ENCODE measurements at places on chromosomes 13 and 19.

DNA sequence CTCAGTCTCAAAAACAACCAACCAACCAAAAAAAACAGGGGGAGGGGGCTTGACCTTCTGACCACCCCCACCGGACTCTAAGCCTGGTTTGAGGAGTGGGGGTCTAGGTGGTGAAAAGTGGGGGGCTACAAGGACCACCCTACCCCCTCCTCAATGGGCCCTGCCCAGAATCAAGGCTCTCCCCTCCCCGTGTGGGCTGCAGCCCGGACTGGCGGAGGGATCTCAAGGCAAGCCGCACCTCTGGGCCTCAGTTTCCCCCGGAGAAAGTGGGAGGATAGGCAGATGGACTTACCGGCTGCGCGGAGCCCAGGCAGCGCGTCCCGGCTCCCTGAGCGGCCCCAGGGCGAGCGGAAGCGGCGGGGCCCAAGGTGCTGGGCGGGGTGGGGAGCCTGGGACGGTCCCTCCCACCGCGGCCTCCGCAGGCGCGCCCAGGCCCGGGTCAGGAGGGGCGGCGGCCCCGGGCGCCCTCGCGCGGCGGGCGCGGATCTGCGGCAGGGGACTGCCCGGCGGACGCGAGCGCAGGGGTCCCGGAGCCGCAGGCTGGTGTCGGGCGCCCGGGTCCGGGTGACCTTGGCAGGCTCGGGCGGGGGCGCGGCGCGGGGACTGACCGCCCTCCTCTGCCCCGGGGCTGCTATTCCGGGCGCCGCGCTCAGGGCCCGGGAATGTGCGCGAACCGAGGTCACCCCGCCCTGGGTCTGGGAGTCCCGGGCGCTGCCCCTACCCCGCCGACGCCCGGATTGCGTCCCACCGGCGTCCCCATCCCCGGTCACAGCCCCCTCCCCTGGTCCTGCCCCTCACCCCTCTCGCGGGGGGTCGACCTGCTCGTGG, at the start of gene ADAMTSL5:
TSS of gene ADAMTSL5 (minus strand) at position 349 of the 828 bp plus-strand sequence. CDS start 2,076 bp downstream, outside the sequence.
- DNase-seq: peak; percentile 50

DNA sequence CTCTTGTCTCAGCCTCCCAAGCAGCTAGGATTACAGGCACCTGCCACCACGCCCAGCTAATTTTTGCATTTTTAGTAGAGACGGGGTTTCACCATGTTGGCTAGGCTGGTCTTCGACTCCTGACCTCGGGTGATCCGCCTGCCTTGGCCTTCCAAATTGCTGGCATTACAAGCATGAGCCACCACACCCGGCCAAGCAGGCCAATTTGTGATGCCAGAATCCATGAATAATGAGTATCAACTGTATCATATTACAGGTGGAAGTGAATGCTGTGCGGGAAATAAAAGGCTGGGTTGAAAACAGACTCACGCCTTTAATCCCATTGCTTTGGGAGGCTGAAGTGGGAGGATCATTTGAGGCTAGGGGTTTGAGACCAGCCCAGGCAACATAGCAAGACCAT, 3.6 kb upstream of the NFILZ start:
- no peak for DNase-seq

- DNase-seq: no peak
These were observed 292.7 kb downstream of the MYO16 start for GRCh38 chr13:108922108-108922507.

GRCh38 chr19:39410017-39410830, 2.2 kb upstream of the PLEKHG2 start:
- peak; percentile 56 for DNase-seq

GRCh38 chr13:29428310-29429181, 166.9 kb downstream of the SLC7A1 start:
- DNase-seq: no peak

- DNase-seq: no peak
These were observed 932 bp upstream of the TRAPPC2B start for GRCh38 chr19:57362419-57362818.

- DNase-seq: no peak
These were observed at the start of gene ICAM4 for GRCh38 chr19:10286803-10287737. Gene ICAM4 (plus strand): TSS chr19:10286955. CDS start chr19:10287013, 58 bp downstream.

- no peak for DNase-seq
These were observed 27.0 kb upstream of the METTL21C start for GRCh38 chr13:102721800-102722231.

DNA sequence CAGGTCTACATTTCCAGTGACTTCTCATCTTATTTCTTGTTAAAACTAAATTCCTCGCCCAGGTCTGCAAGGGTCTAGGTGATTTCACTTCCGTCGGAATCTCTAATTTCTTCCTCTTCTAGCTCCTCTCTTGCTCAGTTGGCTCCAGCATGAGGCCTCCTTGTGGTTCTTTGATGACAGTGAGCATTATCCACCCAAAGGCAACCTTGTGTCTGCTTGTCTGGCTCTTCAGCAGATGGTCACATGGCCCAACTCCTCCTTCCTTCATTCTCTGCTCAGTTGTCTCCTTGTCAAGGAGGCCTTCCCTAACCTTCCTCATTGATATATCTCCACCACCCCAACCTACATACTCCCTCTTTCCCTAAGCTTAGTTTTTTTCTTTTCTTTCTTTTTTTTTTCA, 1391.4 kb downstream of the EFNB2 start:
- no peak for DNase-seq

DNA sequence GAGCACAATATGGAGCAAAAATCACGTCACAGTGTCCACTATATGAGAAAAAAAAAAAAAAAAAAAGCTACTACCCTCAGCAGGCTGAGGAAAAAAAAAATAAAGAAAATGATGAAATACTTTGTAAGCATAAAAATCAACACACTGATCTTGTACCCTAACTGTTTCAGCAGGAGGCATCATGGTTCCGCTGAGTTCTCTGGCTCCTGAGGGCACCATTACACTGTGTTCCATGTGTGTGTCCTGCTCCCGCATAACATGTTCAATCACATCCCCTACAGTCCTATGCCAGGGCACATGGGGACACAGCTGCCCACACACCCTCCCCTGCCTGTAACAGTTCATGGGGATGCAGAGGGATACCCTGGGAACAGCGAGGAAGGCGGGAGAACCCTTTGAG, 33.5 kb downstream of the DOCK9 start:
- no peak for DNase-seq

- peak; percentile 69 for DNase-seq
These were observed 15.2 kb downstream of the STXBP2 start for GRCh38 chr19:7652061-7652641.

GRCh38 chr13:106354961-106355360, 180.5 kb downstream of the EFNB2 start:
- DNase-seq: no peak

DNA sequence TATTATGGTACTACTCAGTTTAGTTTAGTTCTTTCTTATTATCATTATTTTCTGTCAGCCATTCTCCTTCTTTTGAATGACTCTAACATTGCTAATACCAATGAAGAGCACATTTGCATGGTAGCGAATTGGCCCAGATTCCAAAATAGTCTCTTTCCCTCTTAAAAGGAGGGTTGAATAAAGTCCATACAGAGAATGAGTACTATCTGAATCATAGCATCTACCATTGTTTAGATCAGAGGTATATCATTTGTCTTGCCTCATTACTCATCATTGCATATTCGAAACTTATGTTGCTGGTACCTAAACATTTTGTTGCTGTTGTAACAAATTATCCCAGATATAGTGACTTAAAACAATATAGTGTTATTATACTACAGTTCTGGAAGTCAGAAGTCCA, 1235.3 kb upstream of the ATXN8OS start:
- DNase-seq: no peak

GRCh38 chr19:45467456-45468158, at the start of gene FOSB:
Gene FOSB (plus strand): TSS chr19:45467996. CDS start chr19:45468587, 591 bp downstream.
- peak; percentile 91 for DNase-seq

DNA sequence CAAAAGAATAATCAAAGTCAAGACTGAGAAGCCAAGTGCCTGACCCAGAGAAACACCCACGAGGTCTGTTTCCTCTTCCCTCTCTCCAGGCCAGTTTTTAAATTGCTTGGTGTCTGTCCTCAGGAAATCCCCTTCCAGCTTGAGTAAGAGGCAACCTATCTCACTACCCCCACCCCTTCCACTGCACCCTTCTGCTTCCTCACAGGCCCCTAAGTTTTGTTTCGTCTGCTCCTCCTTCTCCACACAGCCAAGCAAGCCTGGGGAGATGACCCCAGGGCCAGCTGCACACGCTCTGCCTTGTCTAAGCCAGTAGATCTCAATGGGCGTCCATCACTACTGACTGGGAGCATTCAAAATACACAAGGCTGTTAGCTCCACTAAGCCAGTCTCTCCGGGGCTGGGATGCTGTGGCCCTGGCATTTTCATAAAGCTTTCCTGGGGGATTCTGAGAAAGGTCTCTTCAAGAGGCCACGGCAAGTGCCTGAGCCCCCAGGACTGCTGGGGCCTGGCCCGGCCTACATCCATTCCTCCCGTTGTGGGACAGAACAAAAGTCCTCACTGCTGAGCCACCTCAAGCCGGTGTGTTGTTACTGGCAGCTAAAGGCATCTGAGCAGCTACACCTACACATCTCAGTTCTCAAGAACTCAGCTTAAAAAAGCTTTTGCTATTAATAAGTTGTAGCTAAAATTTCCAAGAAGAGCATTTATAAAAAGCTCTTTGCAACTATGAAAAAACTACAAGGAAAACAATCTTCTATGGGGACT, 14.9 kb upstream of the IL4I1 start:
- no peak for DNase-seq

- DNase-seq: no peak
These were observed 49.4 kb downstream of the FAM124A start for GRCh38 chr13:51271528-51272085.

DNA sequence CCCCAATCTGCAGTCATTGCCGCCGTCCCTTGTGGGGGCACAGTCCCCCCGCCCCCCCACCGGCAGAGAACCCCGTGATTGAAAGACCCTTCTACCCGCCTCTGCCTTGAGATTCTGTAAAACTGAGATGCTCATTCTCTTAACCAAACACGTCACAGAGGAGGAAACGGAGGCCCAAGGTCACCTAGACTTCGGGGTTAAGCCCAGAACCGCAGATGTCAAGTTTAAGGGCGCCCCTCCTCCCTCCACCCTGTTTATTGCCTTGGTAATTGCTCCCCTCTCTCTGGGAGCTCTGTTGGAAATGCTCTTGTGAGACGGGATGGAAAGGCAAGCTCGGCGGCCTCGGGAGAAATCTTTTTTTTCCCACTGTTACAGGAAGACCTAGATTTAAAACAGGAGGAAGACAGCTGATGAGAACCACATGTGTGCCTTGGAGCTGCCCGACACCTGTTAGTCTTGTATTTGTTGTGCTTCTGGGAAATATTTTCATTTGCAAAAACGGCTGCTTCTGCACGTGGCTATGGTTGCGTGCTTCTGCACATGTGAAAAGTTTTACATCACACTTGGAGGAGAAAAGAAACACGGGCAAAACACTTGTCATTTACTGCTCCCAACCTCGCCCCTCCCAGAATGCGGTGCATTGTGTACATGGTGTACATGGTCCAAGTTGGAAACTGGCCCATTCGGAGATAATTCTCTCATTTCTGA, 1.1 kb upstream of the MED26 start:
- DNase-seq: no peak

- DNase-seq: no peak
These were observed 177.3 kb downstream of the TSHZ3 start for GRCh38 chr19:31171936-31172335.

GRCh38 chr13:99953138-99953755, 18.3 kb downstream of the ZIC5 start:
- DNase-seq: no peak

- no peak for DNase-seq
These were observed 130.3 kb upstream of the SERP2 start for GRCh38 chr13:44243198-44243857.

DNA sequence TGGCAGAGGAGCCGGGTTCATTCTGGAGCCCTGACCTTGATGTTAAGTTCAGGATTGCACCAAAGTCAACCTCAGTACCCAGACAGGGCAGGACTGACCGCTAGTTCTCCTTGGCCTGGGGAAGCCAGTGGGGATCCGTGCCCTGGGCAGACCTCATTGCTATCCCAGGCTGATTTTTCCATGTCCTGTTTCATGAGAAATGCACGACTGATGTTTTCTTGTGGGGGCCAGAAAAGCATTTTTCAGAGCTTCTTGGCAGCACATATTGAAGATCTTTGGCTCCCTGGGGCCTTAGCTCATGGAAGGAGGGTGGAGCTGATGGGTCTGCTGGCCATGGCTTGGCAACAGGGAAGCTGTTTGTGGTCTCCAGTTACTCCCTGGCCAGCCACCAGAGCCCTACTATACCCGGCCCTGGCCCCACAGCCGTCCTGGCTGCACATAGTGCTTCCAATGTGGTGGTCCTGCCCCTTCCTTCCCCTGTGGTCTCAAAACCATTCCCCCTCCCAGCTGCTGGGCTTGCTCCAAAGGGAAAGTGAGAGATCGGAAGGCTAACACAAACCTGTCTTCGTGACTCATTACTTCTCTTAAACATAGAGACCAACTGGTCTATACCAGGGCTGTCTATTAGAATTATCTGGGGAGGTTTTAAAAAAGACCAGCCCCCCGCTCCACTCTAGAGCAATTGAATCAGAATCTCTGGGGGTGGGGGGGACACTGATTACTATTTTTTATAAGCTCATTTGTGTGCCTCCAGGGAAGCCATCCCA, 11.2 kb downstream of the IL17D start:
- DNase-seq: no peak

DNA sequence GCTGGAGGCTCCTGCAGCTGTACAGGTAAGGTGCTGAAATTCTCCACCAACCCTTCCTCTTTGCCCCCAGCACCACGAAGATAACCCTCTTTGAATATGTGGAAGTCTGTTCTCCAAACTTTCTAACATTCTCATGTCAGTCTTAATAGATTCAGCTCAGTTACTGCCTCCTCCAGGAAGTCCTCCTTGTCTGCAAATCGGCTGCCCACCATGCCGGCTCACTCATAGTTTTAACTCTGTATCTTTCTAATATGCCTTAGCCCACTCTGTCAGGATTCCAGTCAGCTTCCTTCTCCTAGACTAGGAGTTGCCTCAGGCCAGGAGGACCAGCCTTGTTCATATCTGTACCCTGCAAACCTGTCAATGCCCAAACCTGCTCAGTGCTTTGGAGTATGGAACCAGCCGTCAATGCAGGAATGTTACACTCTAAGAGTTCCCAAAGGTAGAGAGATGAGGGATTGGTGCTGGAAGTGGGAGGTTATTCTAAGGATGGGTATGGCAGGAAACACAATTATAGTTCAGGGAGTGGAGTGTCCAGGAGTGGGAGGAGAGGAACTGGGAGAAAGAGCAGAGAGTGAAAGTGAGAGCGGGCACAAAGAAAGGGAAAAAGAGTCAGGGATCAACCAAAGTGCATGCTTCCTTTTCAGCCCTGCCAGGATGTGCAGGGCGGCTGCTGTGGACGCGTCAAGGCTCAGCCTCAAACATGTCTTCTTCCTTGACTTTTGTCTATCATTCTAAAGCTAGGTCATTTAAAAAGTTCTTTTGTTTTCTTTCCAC, 38.0 kb upstream of the ALOX5AP start:
- DNase-seq: no peak

GRCh38 chr13:33372251-33372919, 86.8 kb upstream of the STARD13 start:
- no peak for DNase-seq

GRCh38 chr19:9645472-9645871, 24.4 kb upstream of the ZNF561 start:
- DNase-seq: no peak
